ENCODE measurements at places on chromosomes 3 and 15.

DNA sequence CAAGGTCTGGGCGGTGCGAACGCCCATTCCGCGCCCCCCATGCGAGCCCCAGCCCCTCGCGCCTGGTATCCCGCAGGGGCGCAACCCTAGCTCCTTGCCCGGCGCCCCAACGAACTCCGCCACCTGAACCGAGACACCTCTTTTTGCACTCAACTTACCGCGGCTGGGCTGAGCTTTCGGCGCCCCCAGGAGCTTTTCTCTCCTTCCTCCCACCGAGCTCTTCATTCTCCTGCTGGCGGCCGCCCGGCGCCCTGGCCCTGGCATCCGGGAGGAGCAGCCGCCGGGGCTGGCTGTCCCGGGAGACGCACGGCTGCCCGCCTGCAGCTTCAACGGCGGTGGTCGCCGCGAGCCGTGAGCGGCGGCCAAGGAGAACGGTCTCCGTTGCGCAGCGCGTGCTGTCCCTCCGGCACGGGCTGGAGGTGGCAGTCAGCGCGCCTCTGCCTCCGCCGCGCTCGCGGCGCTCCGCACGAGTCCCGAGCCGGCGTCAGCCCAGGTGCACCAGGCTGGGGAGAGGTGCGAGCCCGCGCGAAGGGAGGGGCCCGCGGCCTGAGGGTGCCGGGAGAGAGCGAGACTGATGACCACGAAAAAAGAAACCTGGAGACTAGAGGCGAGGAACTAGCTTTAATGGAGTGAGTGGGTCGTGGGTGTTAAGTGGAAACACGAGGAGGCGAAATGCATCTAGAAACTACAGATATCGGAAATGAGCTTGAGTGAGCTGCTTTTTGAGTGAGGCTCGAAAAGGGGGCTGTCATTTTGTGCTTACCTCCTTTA is 621.5 kb upstream of the ZNF385D start:
- DNase-seq = no peak

DNA sequence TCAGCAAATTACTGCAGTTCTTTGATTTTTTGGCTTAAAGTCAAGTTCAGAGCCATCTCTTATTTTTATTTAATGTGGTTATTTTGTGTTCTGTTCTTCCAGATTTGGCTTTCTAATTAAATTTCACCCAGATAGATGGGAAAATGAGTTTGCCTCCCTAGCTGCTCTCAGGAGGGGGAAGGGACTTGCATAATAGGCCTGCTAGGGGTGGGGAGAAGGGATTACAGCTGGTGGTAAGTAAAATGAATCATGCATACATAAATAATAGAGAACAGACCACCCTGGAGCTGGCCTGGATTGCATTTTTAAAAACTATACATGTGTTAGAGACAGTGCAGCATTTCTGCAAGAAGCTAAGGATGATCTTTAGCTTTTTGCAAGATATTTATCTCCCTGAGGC is 3.9 kb upstream of the PXYLP1 start:
- DNase-seq = peak; percentile 20

- no peak for DNase-seq
These were observed 8.0 kb downstream of the EPHB1 start for GRCh38 chr3:134803051-134803505.

DNA sequence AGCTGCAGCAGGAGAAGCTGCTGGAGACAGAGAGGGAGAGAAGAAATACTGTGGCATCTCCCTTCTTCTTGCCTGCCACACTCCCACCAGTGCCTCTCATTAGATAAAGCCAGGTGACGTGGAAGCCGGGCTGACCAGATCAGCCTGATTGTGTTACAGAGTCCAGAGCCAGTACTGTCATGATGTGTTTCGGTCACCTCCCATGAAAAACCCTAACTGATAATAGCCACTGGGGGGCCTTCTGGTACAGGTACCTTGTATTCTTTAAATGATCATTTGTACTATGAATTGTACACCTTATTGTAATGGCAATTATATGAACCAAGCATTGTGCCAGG is 125.8 kb upstream of the TMEM108 start:
- DNase-seq = no peak

DNA sequence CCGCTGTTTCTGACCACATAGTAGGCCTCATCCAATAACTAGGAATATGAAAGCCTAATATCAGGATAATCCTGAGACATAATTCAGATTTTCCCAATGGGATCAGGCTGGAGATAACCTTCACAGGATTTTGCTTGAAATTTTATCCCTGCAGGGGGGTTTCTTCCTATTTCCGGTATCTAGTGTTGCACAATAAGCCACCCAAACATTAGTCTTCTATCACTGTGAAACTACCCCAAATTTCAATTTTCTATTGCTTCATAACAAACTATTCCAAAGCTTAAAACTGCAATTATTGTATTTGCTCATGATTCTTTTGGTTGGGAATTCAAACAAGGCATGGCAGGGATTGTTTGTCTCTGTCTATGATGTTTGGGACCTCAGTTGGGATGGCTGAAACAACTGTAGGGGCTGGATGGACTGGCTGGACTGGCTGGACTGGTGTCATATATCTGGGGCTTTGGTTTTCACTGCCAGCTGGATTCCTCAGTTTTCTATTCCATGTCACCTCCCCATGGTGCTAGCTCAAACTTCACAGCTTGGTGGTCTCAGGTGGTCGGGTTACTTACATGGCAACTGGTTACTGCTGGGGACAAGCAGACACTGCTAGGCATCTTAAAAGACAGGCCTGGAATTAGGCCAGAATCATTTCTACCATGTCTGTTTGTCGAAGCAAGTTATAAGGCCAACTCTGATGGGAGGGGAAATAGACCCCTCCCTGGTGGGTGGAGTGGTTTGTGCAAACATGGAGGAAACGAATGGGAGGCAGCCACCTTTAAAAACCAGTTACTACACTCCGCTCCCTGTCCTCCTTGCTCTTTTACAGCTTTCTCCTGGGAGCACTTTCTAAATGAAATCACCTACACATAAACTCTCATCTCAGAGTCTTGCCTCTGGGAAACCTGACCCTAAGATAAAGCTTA is 88.2 kb upstream of the STT3B start:
- no peak for DNase-seq

- DNase-seq = no peak
These were observed 265.5 kb downstream of the ADAMTSL3 start for GRCh38 chr15:83919319-83919830.

DNA sequence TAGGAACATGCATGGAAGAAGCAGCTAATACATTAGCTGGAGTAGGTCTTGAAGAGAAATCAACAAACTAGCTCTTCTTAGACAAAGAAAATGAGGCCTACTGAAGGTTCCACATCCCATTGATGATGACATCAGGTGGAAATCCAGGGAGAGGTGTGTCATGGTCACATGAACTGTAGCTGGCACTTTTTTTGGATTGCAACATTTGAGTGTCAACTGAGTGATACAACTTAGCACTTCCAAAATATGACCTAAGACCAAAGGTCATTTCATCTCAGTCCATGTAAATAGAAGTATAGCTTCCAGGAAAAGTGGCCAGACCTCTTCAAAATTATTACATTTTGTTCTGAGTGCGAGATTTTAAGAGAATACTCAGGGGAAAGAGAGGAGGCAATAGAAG is 117.2 kb upstream of the MEIS2 start:
- DNase-seq = no peak

- no peak for DNase-seq
These were observed 7.7 kb upstream of the RFTN1 start for GRCh38 chr3:16520970-16521881.

- no peak for DNase-seq
These were observed 94.0 kb upstream of the LRRN1 start for GRCh38 chr3:3705090-3705775.

- DNase-seq = peak; percentile 85
These were observed 59.0 kb upstream of the GSK3B start for GRCh38 chr3:120153294-120153693.

GRCh38 chr3:21786438-21786797 is 35.4 kb upstream of the ZNF385D start:
- DNase-seq = no peak

- DNase-seq = no peak
These were observed 86.3 kb downstream of the LMLN start for GRCh38 chr3:198046120-198046857.
